Lower lobe of right lung (tissue), 2 donors: ENCODE measurements at places on chromosomes 11 and 22. TPM values are rescaled to one million over a fixed set of nuclear protein-coding genes. Genes with fewer than 3 reads are reported as not detected.

DNA sequence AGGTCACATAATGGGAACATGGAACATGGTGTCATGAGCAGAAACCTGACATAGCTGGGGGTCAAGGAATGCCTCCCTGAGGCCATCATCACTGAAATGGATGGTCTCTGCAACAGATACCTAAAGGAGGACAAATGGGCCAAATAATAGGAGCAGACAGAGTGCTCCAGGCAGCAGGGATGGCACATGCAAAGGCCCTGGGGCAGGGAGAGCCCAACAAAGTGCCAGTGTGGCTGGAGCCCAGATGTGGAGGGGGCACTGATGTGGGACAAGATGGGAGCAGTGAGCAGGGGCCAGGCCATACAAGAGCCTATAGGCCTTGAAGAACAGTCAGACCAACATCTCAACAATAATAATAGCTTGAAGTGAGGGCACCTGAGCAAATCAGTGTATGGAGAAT is 497.8 kb downstream of the MN1 start:
- no peak for DNase-seq

DNA sequence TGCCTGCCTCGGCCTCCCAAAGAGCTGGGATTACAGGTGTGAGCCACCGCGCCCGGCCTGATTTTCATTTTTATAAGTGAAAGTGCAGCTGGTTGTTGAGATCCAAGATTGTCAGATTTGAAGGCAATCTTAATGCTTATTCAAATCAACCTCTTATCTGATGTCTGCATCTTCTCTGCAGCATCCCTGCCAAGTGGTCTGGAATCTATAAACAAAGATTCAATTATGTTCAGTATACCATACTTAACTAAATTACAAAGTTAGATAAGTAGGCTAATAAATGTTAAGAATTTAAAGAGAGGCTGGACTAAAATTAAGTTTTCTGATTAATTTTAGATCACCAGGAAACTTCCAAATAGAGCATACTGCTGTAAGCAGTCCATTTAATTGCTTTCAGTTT is 53.8 kb downstream of the POLD3 start:
- no peak for DNase-seq

DNA sequence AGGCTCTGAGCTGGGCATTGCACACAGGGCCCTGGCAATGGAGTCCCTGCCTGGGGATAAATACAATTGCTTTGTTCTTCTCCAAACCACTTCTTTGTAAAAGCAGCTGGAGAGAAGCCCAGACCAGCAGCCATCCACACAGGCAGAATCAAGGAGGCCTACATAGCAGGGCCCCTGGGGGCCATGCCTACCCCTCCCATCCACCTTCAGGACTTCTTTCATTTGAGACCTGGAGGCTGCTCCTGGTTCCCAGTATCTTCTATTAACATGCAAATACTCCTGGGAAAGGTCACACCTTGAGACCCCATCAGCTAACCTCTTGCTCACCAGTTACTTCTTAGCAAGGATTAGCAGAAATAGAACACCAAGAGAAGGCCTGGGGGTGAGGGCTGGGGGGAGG is 511.1 kb downstream of the SOX6 start:
- no peak for DNase-seq

Gene LRRC75B
- 10.2 TPM for total RNA-seq

Gene TIGD3
- total RNA-seq = 0.18 TPM

Gene PGA5
- total RNA-seq = 0.32 TPM

Gene KBTBD3
- 10.4 TPM for total RNA-seq
